ENCODE measurements at places on chromosomes 16 and 17. TPM values are rescaled to one million over a fixed set of nuclear protein-coding genes. Genes with fewer than 3 reads are reported as not detected.

The UNKL gene
- polyA plus RNA-seq, result 6.6 TPM

The ASGR2 gene
- 2.3 TPM for polyA plus RNA-seq

The UBALD1 gene
- 33.6 TPM for polyA plus RNA-seq

The SCGB1C2 gene
- not detected for polyA plus RNA-seq

The NME4 gene
- polyA plus RNA-seq, result 67.7 TPM

The GDPD3 gene
- polyA plus RNA-seq, result 5.1 TPM

The DRC3 gene
- polyA plus RNA-seq, result 2.4 TPM

The CCDC40 gene
- 0.30 TPM for polyA plus RNA-seq

The ABCA8 gene
- polyA plus RNA-seq, result 1.1 TPM

Data from spleen (tissue), 13 donors.